T-helper 2 cell treated with Interferon-gamma antibody and Interleukin-4, amounts not matched to agents 5 μg/mL and 100 μg/mL, for 36 hours (primary cell): ENCODE measurements at places on chromosomes 5 and 9.

DNA sequence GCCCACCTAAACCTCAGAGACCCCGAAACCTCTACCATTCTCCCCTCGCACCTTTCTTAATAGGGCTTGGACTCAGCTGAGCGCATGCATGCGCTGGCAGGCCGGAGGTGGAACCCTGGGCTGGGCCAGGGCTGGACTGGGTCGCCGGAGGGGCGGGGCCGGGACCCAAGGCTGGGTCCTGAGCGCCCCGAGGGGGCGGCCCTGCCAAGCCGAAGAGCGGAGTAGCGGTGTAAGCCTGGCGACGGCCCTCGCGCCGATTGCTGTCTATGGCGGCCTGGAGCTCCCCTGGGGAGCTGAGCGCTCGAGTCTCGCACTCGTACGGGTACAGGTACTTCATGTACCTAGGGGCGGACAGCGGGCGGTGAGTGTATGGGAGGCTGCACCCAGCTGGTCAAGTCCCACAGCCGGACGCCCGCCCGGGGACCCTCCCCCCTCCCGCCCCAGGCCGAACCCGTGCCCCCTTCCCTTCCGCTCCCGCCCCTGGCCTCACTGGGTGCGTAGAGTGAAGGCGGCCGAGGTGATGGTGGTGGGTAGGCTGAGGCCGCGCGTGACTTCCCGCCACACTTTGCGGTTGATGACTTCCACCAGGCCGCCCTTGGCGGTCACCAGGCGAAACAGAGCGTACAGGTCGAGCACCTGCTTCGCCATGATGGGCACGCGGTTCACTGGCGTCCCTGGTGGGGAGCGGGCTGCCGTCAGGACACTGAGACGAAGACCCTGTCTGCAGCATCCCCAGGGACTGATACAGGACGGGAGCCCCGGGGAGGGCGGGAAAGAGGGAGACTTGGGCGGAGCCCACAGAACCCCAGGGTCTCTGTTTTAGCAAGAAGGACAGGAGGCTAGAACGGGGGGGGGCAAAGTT is 3.3 kb upstream of the DCTN3 start:
- DNase-seq, result no peak

DNA sequence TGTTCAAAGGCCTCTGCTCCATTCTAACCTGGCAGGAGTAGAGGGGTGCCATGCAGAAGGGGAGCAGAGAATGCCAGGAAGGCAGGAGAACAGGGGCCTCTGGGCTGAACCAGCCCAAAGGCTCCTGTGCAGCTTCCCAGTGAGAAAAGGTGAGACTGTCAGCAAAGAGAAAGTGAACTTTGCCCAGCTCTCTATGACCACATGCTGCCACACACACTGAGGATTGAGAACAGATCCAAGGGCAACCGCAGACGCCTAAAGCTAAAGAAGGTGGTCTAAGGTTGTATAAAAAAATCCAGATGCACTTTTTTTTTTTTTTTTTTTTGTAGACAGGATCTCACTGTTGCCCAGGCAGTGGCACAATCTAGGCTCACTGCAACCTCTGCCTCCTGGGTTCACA is 51.4 kb downstream of the ALDH7A1 start:
- DNase-seq, result no peak

- DNase-seq, result no peak
Observed at GRCh38 chr5:141929398-141930058, 5.9 kb downstream of the DELE1 start.

GRCh38 chr9:84174486-84174885 is 166.1 kb downstream of the SLC28A3 start:
- no peak for DNase-seq

- no peak for DNase-seq
Observed at GRCh38 chr9:98429613-98430012, 174.2 kb upstream of the TBC1D2 start.

GRCh38 chr9:5593904-5594303 is 35.0 kb upstream of the RIC1 start:
- no peak for DNase-seq

DNA sequence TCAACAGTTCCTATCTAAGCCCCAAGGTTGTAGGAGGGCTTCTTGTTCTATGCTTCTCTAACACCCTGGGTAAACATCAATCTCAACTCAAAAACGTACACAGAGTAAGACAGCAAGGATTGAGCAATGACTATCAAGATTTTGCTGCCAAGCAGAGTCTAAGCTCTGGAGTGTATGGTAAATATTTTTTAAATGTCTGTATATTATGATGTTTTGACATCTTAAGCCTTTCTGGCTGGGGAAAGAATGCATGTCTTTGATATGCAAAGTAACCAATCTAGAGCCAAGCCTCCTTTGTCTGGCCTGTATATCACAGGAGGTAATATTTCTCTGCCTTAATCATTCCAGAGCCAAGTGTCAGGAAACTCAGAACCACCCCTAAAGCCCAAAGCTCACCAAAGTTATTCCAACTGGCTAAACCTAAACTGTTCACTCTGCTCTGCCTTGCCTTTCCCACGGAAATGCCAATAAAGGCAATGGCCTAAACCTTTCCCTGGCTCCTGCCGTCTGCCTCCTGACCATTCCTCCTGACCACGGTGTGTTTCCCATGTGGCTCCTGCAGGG is 45.2 kb downstream of the YIPF5 start:
- no peak for DNase-seq

- DNase-seq, result no peak
Observed at GRCh38 chr5:78801413-78801812, 152.8 kb upstream of the LHFPL2 start.

GRCh38 chr9:109193974-109194556 is 27.0 kb upstream of the FRRS1L start:
- DNase-seq, result no peak

GRCh38 chr5:6215891-6216290 is 162.5 kb downstream of the MED10 start:
- no peak for DNase-seq

DNA sequence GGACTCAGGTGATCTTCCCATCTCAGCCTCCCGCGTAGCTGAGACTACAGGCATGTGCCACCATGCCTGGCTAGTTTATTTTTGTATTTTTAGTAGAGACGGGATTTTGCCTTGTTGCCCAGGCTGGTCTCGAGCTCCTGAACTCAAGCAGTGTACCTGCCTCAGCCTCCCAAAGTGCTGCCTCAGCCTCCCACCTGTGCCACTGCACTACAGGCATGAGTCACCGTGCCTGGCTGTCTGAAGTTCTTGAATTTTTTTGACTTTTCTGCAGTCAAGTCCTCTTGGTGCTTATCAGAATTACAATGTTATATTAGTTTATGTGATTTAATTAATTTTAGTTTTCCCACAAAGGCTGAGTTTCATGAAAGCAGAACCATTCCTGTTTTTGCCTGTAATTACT is 9.8 kb downstream of the SPIN1 start:
- DNase-seq, result no peak

GRCh38 chr9:121066850-121067249 is 7.9 kb upstream of the CNTRL start:
- DNase-seq, result no peak

- DNase-seq, result no peak
Observed at GRCh38 chr5:174087783-174088182, 42.3 kb downstream of the NSG2 start.

GRCh38 chr9:134853893-134854292 is 26.7 kb upstream of the FCN2 start:
- DNase-seq, result no peak

GRCh38 chr5:132095424-132095972 is 21.9 kb downstream of the CSF2 start:
- DNase-seq, result no peak

DNA sequence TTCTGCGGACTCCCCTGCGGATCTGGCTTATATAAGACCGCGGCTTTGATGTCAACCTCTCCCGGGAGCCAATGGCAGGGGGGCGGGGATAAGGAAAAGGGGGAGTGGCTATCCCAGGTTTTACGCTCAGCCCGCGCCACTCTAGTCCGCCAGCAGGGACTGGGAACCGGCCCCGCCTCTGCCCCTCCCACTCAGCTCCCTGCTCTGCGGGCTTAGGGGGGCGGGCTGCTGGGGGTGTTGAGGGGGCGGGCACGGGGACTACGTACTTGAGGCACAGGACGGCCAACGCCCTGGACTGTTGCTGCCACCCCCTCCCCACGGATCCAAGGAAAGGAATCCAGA is at the start of gene HAND1:
Gene HAND1 (minus strand): TSS at position 4 of the 342 bp plus-strand sequence. CDS start 219 bp downstream, outside the sequence.
- no peak for DNase-seq

DNA sequence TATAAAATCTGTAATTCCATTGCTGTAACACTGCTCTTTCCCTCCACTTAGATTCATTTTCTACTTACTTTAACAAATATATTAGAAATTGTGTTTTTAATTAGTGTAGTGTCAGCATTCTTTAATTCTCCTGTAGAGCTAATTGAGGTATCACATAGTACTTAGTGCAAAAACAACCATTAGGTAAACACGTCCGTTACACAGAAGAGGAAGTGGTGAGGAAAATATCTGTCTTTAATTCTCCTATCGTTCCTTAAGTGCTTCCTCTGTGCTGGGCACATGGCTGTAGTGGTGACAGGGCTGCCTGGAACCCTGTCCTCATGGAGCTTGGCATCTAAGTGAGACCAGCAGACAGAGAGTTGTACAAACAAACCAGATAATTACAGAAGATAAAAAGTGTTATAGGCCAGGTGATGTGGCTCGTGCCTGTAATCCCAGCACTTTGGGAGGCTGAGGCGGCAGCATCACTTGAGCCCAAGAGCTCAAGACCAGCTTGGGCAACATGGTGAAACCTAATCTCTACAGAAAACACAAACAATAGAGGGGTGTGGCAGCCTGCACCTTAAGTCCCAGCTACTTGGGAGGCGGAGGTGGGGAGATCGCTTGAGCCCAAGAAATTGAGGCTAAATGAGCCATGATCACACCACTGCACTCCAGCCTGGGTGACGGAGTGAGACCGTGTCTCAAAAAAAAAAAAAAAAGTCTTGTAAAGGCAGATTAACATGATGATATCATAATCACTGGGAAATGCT is 36.4 kb downstream of the PARP8 start:
- no peak for DNase-seq

DNA sequence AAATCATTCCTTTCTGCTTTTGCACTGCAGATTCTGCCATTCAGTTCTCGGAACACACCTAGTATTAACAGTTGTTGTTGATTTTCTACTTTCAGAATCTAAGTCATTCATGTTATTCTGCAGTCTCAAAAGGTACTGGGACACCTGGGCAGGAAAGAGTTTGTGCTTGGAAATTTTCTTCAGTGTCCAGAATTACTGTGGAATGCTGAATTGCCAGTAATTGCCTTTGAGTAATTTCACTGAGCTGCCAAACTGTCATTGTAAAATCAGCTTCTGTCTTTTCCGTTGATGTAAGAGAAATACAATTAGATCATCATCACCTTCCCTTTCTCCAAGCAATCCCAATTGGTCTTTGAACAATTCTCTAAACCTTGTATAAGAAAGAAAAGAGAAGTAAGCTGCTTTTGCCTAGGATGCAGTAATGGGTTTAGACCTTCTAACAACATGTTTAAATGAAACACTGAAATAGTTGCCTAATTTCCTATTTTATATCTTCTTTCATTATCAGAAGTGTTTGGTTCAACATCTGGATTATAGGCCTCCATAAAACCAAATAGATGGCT is 75.7 kb upstream of the TGFBR1 start:
- no peak for DNase-seq

DNA sequence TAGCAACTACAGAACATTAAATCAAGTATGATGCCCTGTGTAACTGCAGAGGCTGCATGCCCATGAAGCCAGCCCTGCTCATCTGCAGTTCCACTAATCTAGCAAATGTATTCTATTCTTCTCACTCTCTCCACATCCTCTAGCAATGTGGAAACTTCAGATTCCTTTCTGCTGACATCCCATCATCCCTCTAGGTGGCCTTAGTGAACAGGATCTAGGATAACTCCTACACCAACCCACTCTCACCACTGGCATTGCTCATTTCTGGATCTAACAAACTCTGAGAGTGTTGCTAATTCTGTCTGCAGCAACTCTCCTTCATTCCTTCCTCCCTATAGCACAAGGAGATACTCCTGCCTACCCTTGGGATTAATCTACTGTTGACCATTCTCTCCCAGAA is 80.8 kb downstream of the FAM81B start:
- DNase-seq, result no peak

DNA sequence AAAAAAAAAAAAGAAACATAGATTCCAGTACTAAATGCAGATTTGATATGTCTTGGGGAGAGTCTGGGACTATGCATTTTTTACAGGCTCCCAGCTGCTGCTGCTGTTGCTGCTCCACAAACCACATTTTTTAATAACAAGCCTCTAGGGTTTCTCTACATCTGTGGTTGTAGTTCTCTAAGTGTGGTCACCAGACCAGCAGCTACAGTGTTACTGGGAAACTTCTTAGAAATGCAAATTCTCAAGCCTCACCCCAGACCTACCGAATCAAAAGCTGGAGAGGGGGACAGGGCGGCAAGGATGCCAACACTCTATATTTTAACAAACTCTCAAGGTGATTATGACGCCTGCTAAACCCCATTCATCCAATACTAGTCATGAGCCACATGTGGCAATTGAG is 293.4 kb upstream of the PTGER4 start:
- peak; percentile 37 for DNase-seq

GRCh38 chr5:42360616-42361314 is 62.5 kb upstream of the GHR start:
- DNase-seq, result no peak

- DNase-seq, result no peak
Observed at GRCh38 chr5:97986069-97986468, 787.4 kb upstream of the RGMB start.

DNA sequence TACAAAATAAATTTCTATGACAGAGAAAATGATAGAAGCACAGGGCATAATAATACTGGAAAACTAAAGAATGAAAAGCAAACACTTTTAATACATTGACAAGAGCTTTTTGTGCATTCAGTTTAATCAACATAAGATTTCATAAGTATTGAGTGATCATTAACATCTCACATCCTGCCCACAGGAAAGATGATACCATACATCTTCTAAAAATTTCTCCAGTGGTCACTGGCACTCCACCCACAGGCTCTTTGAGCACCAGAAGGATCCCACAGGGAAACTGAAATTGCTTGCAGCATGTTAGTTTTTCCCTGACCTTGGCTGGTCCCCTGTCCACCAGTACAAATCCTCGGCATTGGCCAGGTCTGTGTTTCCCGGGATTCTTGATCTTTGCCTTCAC is 186.0 kb downstream of the CEMIP2 start:
- DNase-seq, result no peak

- no peak for DNase-seq
Observed at GRCh38 chr5:105015098-105015497, 1452.5 kb upstream of the NUDT12 start.

DNA sequence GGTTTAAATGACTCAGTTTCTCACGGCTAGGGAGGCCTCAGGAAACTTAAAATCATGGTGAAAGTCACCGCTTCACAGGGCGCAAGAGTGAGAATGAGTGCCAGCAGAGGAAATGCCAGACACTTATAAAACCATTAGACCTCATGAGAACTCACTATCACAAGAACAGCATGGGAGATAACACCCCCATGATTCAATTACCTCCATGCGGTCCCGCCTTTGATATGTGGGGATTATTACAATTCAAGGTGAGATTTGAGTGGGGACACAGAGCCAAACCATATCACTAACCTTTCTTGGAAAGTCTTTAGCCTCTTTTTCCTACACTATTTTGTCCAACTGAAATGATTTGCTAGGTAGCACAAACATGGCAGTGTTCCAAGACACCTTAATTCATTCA is 533.9 kb upstream of the NUDT12 start:
- no peak for DNase-seq
